ENCODE measurements at places on chromosomes 2 and 18. TPM values are rescaled to one million over a fixed set of nuclear protein-coding genes. Genes with fewer than 3 reads are reported as not detected.

The NAPG gene
- total RNA-seq, result 11.3 TPM

The OTOS gene
- total RNA-seq, result not detected

The COL6A3 gene
- total RNA-seq, result 0.24 TPM

The STPG4 gene
- not detected for total RNA-seq

The HOXD10 gene
- total RNA-seq, result 4.8 TPM

The UGT1A8 gene
- total RNA-seq, result 0.10 TPM

The ATOH8 gene
- 30.1 TPM for total RNA-seq

The SGPP2 gene
- 0.81 TPM for total RNA-seq

The CRYGC gene
- total RNA-seq, result not detected

The POTEE gene
- total RNA-seq, result 0.07 TPM

The FZD7 gene
- total RNA-seq, result 6.7 TPM

The MAP3K19 gene
- not detected for total RNA-seq

The OSR1 gene
- total RNA-seq, result 9.7 TPM

The SPHKAP gene
- total RNA-seq, result not detected

The ALLC gene
- total RNA-seq, result not detected

The SERPINB10 gene
- not detected for total RNA-seq

The UXS1 gene
- 47.3 TPM for total RNA-seq

The CD207 gene
- total RNA-seq, result not detected

The PROKR1 gene
- total RNA-seq, result not detected

The KRTCAP3 gene
- 0.72 TPM for total RNA-seq

The HMSD gene
- total RNA-seq, result not detected

The RAB11FIP5 gene
- 35.0 TPM for total RNA-seq

The RAB6C gene
- not detected for total RNA-seq

The ERFE gene
- total RNA-seq, result 7.6 TPM

The CFC1B gene
- not detected for total RNA-seq

The DSG4 gene
- not detected for total RNA-seq

The FOXI3 gene
- 0.06 TPM for total RNA-seq

The CXCR1 gene
- total RNA-seq, result not detected

The PAX3 gene
- total RNA-seq, result not detected

The TUBA3E gene
- 6.9 TPM for total RNA-seq

The GPN1 gene
- 55.4 TPM for total RNA-seq

The MC4R gene
- total RNA-seq, result not detected

The VAMP8 gene
- total RNA-seq, result 14.8 TPM

The GAREM2 gene
- 7.4 TPM for total RNA-seq
